ENCODE measurements at places on chromosomes 12 and 14.

DNA sequence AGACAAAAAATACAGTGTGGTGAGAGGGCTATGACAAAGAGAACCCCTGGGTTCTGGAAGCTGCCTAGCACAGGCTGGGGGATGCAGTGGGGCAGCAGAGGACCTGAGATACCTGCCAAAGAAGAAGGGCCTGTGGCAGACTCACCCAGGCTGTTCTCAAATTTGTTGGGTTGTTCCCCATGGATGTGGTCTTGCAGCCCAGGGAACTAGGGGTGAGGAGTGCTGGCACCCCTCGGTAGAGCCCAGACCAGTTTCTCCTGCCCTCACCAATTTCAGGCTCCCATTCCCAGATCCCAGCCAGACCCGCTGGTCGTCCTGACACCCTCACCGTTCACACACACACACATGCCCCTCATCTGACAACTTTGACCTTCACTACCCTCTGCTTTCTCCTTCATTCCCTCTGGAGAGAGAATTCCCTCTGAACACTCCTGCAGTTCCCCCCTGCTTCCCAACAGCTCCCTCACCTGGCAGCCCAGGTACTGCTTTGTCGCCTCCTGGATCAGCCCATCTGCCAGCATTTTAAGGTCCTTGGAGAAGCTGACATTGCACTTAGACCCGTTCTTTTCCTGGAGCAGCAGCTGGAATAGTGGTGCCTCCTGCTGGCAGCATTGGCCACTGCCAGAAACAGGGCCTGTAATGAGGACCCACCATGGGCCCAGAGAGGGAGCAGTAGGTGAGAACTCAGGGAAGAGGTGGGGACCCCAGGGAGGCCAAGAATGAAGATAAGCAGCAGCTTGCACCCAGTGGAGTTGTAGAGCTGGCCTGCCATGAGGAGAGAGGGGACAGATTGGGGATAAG is 5.9 kb upstream of the GDF11 start:
- H3K4me3 ChIP-seq, result peak overlapping the region; percentile 94
- H3K27ac ChIP-seq, result peak overlapping the region; percentile 80
- H3K36me3 ChIP-seq, result no peaks in the 10 kb centered on the region
- no peaks in the 10 kb centered on the region for H3K27me3 ChIP-seq
- peak; percentile 32 for DNase-seq

GRCh38 chr12:75975702-75976101 is 55.9 kb downstream of the PHLDA1 start:
- H3K36me3 ChIP-seq, result no peaks in the 10 kb centered on the region
- no peak overlapping the region for H3K27ac ChIP-seq
- peaks cover 10% of the 10 kb centered on the region for H3K4me1 ChIP-seq
- DNase-seq, result no peak

DNA sequence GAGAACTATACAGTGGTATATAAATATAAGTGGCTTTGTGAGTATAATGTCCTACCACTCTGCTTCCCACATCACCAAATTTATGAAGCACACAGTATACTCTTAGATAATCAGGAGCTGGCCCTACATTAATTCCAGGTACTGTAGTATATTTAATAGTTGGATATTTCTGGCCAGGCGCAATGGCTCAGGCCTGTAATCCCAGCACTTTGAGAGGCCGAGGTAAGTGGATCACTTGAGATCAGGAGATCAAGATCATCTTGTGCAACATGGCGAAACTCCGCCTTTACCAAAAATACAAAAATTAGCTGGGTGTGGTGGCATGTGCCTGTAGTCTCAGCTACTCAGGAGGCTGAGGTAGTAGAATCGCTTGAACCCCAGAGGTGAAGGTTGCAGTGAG is 104.0 kb downstream of the FOXA1 start:
- no peak overlapping the region for H3K27ac ChIP-seq
- no peaks in the 10 kb centered on the region for H3K4me1 ChIP-seq
- no peak overlapping the region for H3K4me3 ChIP-seq
- H3K27me3 ChIP-seq, result no peaks in the 10 kb centered on the region
- no peaks in the 10 kb centered on the region for H3K36me3 ChIP-seq
- DNase-seq, result no peak

GRCh38 chr14:25237845-25238244 is 187.9 kb upstream of the STXBP6 start:
- no peak overlapping the region for H3K27ac ChIP-seq
- H3K36me3 ChIP-seq, result no peaks in the 10 kb centered on the region
- H3K4me3 ChIP-seq, result no peak overlapping the region
- H3K4me1 ChIP-seq, result no peaks in the 10 kb centered on the region

GRCh38 chr14:103517721-103518421 is 4.8 kb downstream of the CKB start:
- no peak for DNase-seq
- no peak overlapping the region for H3K27ac ChIP-seq
- H3K4me1 ChIP-seq, result peaks cover 10% of the 10 kb centered on the region
- no peaks in the 10 kb centered on the region for H3K27me3 ChIP-seq
- H3K36me3 ChIP-seq, result no peaks in the 10 kb centered on the region
- H3K4me3 ChIP-seq, result no peak overlapping the region

GRCh38 chr12:80805106-80805505 is 88.4 kb downstream of the MYF5 start:
- H3K36me3 ChIP-seq, result no peaks in the 10 kb centered on the region
- no peaks in the 10 kb centered on the region for H3K27me3 ChIP-seq
- H3K4me1 ChIP-seq, result no peaks in the 10 kb centered on the region
- no peak overlapping the region for H3K27ac ChIP-seq
- H3K4me3 ChIP-seq, result no peak overlapping the region
- no peak for DNase-seq

DNA sequence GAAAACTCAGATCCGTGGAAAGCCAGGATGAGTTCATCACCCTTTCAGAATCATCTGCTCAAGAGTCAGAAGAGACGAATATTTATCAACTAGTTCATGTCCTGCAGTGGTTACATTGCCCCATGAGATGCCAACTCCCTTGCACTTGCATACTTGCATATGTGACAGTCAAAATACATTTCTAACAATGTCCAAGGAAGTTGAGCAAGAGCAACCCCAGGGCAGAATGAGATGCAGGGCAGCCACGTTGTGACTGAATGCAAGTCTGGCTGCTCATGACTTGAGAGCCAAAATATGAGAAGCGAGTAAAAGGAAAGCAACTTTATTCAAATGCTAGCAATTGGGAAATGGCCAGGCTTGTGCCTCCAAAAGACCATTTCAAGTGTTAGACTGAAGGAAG is 23.6 kb upstream of the UTP20 start:
- DNase-seq, result no peak
- no peaks in the 10 kb centered on the region for H3K4me1 ChIP-seq
- no peak overlapping the region for H3K27ac ChIP-seq
- H3K4me3 ChIP-seq, result no peak overlapping the region
- peaks cover 6% of the 10 kb centered on the region for H3K36me3 ChIP-seq

DNA sequence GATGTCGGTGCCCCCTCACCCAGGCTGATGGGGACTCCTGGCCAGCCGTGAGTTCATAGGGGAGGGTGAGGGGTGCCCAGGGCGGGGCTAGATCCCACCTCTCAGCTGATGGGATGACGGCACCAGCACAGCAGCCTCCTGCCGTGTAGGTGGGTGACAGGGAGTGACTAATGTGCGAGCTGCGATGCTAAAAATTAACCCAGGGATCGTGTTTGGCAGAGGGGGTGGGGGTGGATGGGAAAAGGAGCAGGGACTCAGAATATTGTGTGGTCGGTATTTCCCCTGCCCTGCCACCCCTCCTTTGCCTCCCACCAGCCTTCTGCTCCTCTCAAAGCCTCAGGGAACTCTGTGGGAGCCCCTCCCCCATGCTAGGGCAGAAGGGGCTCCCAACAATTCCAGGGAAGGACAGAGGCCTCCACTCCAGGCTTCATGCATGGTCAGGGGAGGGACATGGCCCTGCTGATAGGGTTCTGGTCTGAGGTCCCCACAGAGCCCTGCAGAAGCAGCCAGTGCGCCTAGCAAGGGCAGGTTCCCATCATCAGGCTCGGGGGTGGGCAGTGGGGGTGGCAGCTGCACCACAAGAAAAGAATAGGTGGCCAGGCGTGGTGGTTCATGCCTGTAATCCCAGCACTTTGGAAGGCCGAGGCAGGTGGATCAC is 12.5 kb downstream of the TAMALIN start:
- no peaks in the 10 kb centered on the region for H3K27me3 ChIP-seq
- DNase-seq, result no peak
- H3K4me1 ChIP-seq, result peaks cover 24% of the 10 kb centered on the region
- no peak overlapping the region for H3K27ac ChIP-seq
- no peak overlapping the region for H3K4me3 ChIP-seq
- peaks cover under 1% of the 10 kb centered on the region for H3K36me3 ChIP-seq

DNA sequence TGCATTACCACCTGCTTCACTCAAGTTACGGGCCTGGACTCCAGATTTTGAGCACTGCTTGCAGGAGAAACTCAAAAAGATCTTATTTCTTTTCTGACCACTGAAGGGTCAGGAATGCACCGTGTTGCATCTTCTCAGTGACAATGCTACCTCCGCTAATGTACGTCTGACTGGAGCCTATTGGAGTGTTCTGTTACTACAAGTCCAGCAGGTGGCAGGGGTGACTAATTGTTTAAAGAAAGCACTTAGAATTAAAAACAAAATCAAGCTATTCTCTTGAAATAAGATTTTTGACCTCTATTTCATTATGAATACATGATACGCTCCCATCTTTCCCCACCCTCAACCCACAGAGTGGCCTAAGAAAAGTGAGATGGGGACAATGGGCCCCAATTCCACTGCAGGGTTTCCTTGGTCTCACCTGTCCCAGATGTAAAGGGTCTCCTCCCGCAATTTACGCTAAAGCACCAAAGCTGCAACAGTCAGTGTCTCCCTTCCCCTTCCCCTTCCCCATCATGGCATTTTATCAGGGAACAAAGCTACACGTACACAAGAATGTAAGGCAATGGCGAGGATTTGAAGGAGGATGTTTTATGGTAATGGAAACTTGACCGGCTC is 2.2 kb downstream of the TBPL2 start:
- H3K27me3 ChIP-seq, result peaks cover 7% of the 10 kb centered on the region
- no peaks in the 10 kb centered on the region for H3K36me3 ChIP-seq
- H3K4me1 ChIP-seq, result peaks cover 20% of the 10 kb centered on the region
- H3K27ac ChIP-seq, result no peak overlapping the region
- DNase-seq, result no peak

DNA sequence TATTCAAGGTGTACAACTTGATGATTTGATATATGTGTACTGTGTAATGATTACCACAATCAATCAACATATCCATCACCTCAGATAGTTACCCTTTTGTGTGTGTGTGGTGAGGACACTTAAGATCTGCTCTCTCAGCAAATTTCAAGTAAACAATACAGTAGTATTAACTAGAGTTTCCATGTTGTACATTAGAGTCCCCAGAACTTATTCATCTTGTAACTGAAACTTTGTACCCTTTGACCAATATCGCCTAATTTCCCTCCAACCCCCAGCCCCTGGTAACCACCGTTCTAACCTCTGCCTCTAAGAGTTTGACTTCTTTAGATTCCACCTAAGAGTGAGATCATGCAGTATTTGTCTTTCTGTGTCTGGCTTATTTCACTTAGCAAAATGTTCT is 12.1 kb downstream of the ADCK1 start:
- H3K27me3 ChIP-seq, result no peaks in the 10 kb centered on the region
- H3K4me1 ChIP-seq, result peaks cover 4% of the 10 kb centered on the region

DNA sequence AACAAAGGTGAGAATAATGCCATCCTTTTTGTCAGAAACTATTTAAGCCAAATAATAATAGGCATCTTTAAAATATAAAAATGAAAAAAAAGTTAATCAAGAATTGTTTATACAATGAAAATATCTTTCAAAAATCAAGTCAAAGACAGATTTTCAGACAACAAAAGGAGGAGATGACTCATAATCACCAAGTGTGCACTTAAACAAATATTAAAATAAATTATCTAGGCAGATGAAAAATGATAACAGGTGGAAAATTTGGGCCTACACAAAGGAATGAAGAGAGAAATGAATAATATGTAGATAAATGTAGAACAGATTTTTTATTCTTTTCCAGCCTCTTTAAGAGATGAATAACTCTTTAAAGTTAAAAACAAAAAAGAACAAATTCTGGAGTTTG is 250.0 kb upstream of the PLEKHG7 start:
- H3K4me3 ChIP-seq, result no peak overlapping the region
- no peaks in the 10 kb centered on the region for H3K36me3 ChIP-seq
- H3K27me3 ChIP-seq, result no peaks in the 10 kb centered on the region
- no peaks in the 10 kb centered on the region for H3K4me1 ChIP-seq
- DNase-seq, result no peak

- peaks cover 16% of the 10 kb centered on the region for H3K27me3 ChIP-seq
- H3K4me1 ChIP-seq, result no peaks in the 10 kb centered on the region
- no peak overlapping the region for H3K4me3 ChIP-seq
Measured at GRCh38 chr14:94971750-94972149, 185.6 kb downstream of the DICER1 start.

DNA sequence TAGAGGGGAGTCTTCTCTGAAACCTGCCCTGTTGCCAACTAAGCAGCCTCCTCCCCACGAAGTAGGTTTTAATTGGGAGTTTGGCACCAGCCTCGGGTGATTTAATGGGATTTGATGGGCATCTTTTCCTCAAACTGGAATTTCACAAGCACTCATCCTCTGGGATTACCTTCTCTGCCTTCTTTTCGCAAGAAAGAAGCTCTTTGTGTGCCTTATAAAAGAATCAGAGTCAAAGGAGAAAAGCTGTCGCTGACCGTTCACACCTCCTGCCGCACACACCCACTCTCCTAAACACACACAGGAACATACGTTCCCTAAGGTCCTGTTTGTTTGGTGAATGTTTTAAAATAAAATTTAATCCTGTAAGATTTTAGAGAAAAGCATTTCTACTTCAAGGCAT is 84.0 kb downstream of the PRMT8 start:
- H3K4me1 ChIP-seq, result no peaks in the 10 kb centered on the region
- H3K27me3 ChIP-seq, result peaks cover 1% of the 10 kb centered on the region
- no peak for DNase-seq
- no peak overlapping the region for H3K4me3 ChIP-seq
- H3K27ac ChIP-seq, result no peak overlapping the region
- no peaks in the 10 kb centered on the region for H3K36me3 ChIP-seq

DNA sequence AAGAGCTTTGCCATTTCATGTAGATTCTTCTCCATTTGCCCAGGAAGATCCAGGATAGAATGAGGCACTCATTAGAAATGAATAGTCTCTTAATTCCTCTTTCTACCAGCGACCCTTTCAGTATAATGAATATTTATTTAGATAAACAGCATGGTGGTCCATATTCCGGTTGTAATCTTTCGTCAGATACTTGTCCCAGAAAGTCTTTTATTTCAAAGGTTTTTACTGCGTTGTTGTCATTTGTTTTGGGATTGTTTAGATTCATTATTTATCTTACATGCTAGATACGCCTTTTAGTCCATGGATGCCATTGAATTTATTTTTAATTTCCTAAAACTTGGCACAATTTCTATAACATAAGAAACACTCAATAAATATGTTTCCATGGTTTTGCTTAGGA is 139.7 kb upstream of the FLRT2 start:
- no peak for DNase-seq

GRCh38 chr12:113235976-113236375 is 14.7 kb downstream of the TPCN1 start:
- H3K4me3 ChIP-seq, result no peak overlapping the region
- no peaks in the 10 kb centered on the region for H3K27me3 ChIP-seq
- DNase-seq, result no peak
- peaks cover 69% of the 10 kb centered on the region for H3K4me1 ChIP-seq

- H3K4me3 ChIP-seq, result no peak overlapping the region
- H3K4me1 ChIP-seq, result peaks cover 22% of the 10 kb centered on the region
- no peak overlapping the region for H3K27ac ChIP-seq
- no peaks in the 10 kb centered on the region for H3K36me3 ChIP-seq
- no peak for DNase-seq
- H3K27me3 ChIP-seq, result no peaks in the 10 kb centered on the region
Measured at GRCh38 chr12:120956579-120957300, 21.6 kb upstream of the HNF1A start.

- DNase-seq, result no peak
- H3K27me3 ChIP-seq, result no peaks in the 10 kb centered on the region
- H3K4me3 ChIP-seq, result no peak overlapping the region
- no peaks in the 10 kb centered on the region for H3K36me3 ChIP-seq
Measured at GRCh38 chr12:93970900-93971688, 177.3 kb upstream of the PLXNC1 start.

All from naive thymus-derived CD8-positive, alpha-beta T cell (primary cell).